Skeletal muscle cell (primary cell): ENCODE measurements at places on chromosomes 2 and 18.

DNA sequence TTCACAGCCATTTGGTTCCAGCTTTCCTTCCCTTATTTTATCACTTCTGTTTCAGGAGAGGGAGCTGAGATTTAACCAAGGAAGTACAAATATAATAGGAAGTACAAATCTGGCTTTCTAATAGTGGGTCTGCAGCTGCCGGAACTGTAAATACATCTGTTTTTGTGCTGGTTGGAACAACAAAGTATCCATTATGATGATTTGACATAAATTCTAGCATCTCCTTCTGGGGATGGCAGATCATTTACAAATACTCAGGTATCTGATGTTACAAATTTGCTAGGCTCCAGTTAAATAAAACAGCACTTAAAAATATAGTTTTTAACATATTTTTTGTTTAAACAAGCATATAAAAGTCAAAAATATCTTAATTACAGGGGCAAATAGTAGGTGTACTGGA, 131.3 kb upstream of the SMIM21 start:
- DNase-seq = no peak

- DNase-seq = no peak
Measured at GRCh38 chr2:55965966-55966365, 42.4 kb upstream of the EFEMP1 start.

DNA sequence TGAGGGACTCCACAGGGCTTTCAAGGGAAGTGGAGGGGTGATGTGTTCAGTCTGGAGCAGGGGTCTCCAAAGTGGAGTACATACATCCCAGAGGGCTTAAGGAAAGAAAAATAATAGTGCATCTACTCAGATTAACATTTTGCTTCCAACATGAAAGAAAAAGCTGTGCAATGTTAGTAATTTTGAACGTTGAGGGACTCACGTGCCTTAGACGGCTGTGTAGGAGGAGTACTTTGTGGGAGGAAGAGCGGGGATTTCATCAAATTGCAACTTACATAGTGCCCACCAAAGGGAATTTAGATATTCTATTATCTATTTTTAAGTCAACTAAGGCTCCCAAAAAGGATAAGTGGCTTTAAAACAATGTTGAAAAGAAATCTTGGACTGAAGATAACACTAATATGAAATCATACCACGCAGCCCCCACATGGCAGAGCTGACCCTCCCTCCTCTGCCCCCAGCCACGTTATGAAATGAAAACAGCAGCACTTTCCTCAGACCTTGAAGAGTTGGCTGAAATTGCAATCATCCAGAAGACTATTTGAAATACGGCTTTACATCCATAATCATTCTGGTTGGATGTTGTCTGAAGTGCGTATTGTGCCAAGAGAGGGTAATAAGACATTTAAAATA, 42.9 kb downstream of the MEX3C start:
- DNase-seq = no peak

DNA sequence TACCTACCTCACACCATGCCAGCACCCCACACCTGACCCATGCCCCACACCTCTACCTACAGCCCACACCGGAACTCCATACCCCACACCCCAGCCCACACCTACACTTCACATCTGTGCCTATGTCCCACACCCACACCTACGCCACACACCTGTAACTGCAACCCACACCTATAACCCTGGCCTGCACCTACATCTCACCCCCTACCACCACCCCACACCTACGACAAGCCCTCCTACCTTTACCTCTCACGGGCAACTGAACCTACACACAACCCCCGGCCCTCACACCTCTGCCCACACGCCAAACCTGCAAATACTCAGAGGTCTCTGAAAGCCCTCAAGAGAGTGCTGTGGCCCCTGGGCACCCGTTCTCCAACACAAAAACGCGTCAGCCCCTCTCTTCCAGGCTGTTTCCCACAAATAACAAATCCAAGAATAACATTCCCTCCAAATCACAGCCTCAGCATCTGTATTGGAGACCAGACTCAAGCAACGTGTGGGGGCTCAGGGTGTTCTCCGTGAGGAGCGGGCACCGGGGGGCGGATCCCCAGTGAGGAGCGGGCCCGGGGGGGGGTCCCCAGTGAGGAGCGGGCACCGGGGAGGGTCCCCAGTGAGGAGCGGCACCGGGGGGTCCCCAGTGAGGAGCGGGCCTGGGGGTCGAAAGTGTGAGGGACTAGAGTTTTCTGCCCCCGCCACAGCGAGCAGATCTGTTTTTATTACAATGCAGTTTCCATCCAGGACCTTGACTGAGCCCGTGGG, 33.4 kb downstream of the SLC66A2 start:
- DNase-seq = no peak
